ENCODE measurements at places on chromosomes 1 and 21.
A peak's percentile ranks its signal among the peaks of the same experiment; 100 is the strongest.

DNA sequence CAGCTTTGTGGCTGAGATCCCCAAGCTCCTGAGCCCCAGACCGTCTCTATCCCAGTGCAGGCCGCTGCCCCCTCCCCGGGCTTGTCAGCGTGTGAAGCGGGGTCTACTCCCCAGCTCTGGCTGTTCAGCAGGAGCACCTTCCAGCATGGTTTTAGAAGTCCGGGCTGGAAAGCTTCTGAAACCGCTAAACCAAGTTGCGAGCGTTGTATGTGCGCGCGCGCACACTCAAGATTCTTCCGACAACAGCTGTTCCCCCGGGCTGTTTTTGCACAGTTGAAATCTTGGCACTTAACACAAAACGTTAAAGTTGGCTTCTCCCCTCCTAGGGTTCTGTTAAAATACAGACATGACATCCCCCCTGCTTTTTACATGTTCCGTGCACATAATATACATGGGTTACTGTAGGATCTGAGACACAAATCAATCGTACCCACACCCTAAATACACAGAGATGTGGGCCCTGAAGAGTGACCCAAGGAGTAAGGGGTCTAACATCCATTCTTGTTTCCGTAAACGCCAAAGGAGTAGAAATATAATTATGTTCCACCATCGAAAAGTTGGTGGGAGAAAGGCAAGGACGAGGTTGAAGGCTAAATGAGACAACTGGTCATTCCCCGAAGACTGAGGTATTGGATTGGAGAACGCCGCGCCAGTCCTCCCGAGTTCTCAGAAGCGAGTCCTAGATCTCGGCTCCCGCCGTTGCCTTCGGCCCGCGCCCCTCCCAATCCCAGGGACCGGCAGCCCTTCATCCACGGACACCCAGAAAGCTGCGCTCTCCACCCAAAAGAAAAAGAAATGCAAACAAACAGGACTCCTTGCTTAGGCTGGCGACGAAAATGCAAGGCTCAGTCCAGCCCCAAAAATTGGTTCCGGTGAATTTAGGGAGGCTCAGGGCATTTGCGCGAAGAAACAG is 1.3 kb downstream of the TBX15 start:
- DNase-seq: no peak

GRCh38 chr1:19664453-19665185 is at the start of gene HTR6:
HTR6 (plus strand) TSS chr1:19664875; CDS start chr1:19665754, 879 bp downstream.
- peak; percentile 51 for DNase-seq

- no peak for DNase-seq
These were observed 23.0 kb downstream of the ACTA1 start for GRCh38 chr1:229410692-229411433.

GRCh38 chr1:165645654-165646366 is 14.8 kb downstream of the MGST3 start:
- no peak for DNase-seq

DNA sequence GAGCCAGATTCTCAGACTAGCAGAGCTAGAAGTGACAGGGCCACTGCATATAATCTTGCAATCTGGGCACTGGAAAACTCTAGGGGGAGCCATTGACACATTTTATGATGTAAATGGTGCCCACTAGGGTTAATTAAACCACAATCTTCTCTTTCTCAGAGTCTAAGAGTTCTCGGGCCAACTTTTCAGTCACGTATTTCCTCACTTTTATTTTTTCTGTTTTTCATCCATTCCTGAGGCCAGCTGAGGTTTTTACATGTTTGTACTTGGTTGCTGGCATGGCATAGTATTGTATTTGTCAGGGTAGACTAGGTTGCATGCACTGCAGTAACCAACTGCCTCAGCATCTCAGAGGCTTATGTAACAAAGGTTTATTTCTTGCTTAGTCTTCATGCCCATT is 138.2 kb downstream of the ZNF326 start:
- no peak for DNase-seq

Data from activated T-cell treated with anti-CD3 and anti-CD28 coated beads for 48 hours (primary cell).